ENCODE measurements at places on chromosomes 5 and 9.

DNA sequence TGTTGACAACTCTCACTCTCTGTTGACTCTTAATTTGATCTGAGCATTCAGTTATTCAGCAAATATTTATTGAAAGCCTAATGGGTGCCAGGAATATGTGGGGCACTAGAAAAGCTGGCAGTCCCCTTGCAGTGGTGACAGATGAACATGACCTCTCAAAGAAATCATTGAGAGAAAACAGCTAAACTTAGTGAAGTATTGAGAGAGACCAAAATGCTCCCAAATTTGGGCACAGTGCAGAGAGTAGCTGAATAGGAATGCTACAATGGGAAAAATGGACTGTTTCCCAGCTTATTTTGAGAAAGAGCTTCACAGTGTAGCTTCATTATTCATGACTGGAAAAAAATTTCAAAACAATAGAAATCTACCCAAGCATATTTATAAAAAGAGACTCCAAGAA is 257.9 kb downstream of the SGCD start:
- no peak for DNase-seq

DNA sequence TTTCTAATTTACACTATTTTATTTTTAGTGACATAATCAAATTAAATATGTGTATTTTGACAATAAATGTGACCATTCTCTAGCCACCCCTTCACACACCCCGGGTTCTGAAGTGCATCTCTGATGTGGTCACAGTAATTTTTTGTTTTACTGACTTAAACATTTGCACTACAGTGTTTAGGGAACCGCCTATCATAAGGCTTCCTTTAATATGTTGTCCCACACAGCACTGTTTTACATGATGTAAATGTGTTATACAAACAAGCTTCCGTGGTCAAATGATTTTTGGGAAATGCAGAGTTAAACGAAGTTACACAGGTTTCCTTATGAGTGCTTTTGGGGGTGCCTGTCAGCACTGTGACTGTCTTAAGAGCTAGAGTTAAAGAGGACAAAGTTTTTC is 86.5 kb downstream of the KDM4C start:
- no peak for DNase-seq

GRCh38 chr5:43193894-43194265 is 1.9 kb downstream of the NIM1K start:
- no peak for DNase-seq

GRCh38 chr9:91256235-91256634 is 105.5 kb downstream of the AUH start:
- DNase-seq = no peak

DNA sequence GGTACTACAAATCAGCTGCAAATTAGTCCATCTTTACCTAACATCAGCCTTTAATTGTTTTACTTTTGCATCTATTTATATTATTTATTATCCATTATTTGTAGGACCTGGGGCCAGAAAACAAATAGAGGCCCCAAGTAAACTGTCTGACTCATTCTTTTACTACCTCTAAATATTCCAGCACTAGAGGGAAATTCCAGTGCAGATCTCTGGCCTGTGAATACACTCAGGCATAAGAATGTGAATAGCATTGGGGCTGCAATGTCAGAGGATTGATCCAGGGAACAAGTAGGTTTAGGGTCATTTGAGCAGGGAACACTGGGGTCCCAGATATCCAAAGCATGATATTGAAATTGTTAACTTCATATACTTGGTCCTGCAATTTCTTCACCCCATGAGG is 176.6 kb upstream of the TYRP1 start:
- DNase-seq = no peak

GRCh38 chr5:168006456-168007130 is 284.9 kb upstream of the WWC1 start:
- DNase-seq = no peak
